ENCODE measurements at places on chromosomes 6 and 20.

GRCh38 chr6:42257063-42257462 lies 39.4 kb upstream of the MRPS10 start:
- DNase-seq = no peak

DNA sequence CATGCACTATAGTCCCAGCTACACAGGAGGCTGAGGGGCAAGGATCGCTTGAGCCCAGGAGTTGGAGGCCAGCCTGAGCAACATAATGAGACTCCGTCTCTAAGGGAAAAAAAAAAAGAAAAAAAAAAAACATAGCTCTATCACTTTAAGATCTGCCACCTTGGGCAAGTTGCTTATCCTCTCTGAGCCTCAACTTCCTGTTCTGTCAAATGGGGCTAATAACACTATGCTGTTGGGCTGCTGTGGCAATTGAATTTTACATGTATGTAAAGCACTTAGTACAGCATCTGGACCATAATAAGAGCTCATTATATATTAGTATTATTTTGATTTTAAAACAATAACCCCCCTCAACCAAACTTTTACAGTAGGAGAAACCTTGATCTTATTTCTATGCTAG lies 141.5 kb downstream of the ATXN1 start:
- no peak for DNase-seq

- no peak for DNase-seq
Observed at GRCh38 chr20:60046011-60046413, 87.8 kb downstream of the CDH26 start.

GRCh38 chr6:15460110-15460727 lies 202.6 kb downstream of the DTNBP1 start:
- peak; percentile 44 for DNase-seq

GRCh38 chr6:5999688-6000608 lies 6.8 kb downstream of the NRN1 start:
- no peak for DNase-seq

- DNase-seq = no peak
Observed at GRCh38 chr20:45873409-45874103, 7.5 kb upstream of the ZSWIM1 start.

DNA sequence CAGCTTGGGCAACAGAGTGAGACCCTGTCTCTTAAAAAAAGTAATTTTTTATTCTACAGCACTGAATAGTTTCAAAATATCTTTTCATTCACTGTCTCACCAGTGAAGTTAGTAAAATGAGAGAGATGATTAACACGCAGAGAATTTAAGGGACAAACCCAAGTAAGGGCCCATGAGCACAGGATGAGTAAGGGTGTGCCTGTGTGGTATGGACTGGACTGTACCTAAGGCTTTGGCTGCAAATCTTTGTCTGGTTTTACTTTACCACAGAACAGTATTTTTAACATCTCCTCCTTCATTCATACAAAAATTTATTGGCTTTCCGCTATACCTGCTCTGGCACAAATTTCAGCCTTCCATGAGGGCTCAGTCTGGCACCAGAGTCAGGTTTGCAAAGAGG lies 433.3 kb downstream of the UTRN start:
- no peak for DNase-seq

DNA sequence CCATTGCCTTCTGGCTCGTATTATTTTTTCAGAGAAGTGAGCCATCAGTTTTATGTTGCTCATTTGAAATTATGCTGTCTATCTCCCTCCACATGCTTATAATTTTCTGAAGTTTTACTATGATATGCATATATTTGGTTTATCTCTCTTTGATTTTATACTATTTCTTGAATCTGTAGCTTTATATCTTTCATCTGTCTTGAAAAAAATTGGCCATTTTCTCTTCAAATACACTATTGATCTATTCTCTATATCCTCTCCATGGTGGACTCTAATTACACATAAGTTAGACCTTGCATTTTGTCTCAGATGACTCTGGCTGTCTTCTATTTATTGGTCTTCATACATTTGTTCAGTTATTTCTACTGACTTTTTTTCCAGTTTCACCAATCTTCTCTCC lies 13.7 kb upstream of the COL19A1 start:
- no peak for DNase-seq

- peak; percentile 77 for DNase-seq
Observed at GRCh38 chr20:24986436-24987015, 6.0 kb downstream of the APMAP start.

DNA sequence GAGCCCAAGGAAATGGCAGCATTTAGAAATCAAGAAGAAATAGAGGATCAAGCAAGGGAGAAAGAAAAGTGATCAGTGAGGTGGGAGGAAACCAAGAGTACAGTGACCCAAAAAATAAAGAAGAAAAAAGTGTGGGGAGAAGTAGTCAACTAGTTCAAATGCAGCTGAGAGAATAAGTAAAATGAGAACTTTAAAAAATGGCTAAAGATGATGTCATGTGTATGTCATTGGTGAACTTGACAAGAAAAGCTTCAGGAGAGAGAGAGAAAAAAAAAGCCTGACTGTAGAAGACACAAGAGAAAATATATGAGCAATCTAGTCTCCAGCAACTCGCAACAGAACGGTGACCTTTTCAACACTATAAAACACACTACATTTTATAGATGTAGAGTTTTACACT lies 6.3 kb downstream of the GPR6 start:
- DNase-seq = no peak

- DNase-seq = no peak
Observed at GRCh38 chr6:114334237-114334636, 8.6 kb downstream of the HS3ST5 start.

DNA sequence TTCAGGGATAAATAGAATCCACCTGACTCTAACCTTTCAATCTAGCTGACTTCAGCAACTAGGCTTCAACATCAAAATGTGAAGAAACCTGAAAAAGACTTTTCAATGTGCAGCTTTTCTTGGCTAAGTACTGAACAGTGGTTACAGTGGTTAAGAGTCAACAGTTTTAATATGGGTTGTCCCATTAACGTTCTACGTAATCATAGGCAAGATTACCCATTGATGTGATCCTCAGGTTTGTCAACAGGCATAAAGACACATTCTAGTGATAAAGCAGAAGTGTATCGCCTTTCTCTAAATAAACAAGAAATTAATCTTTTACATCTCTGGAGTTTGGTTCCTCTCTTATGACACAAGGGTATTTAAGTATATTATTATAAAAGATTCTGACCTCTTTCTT lies 154.1 kb upstream of the RUNX2 start:
- DNase-seq = no peak

DNA sequence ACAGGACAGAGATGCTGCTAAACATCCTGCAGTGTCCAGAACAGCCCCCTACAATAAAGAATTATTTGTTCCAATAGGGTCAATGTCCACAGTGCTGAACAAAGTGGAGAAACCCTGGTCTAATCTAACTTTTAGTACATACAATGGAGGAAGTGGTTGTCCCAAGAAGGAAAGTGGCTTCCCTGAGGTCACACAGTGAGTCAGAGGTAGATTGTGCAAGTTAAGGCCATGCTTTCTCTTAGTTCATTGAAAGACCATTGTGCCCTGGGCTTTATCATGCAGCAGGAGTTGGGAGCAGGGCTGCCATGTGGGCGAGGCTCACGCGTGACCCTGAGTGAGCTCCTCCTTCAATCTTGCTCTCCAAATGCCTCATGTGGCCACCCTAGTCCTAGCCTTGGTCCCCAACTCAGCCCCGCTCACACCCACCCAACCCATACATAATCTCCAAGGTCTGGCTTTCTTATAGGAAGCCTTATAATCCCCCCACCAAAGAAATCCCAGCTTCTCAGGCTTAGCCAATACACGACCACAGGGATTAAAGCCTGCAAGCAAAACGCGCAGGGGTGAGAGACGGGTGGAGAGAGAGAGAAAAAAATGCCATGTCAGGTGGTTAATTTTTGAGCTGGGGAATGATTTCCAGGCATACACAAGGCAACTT lies 19.9 kb downstream of the SLC13A3 start:
- DNase-seq = no peak

DNA sequence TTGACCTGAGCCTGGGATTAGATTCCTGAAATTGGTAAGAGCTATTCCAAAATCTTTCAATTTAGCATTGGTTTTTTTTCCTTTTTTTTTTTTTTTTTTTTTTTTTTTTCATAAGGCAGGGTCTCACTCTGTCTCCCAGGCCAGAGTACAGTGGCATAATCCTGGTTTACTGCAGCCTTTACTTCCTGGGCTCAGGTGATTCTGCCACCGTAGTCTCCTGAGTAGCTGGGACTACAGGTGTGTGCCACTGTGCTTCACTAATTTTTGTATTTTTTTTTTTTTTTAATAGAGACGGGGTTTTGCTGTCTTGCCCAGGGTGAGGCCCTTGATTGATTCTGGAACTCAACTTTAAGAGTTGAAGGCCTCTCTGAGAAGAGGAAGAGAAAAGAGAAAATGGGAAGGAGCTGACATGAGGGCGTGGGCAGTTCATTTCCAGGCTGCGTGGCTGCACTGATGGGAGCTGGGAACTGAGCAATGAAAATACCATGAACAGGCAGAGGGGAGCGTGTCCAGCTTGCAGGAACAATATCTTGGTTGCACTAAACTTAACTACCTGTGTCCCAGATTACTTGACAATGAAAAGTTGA lies 24.6 kb downstream of the KDM1B start:
- DNase-seq = no peak

DNA sequence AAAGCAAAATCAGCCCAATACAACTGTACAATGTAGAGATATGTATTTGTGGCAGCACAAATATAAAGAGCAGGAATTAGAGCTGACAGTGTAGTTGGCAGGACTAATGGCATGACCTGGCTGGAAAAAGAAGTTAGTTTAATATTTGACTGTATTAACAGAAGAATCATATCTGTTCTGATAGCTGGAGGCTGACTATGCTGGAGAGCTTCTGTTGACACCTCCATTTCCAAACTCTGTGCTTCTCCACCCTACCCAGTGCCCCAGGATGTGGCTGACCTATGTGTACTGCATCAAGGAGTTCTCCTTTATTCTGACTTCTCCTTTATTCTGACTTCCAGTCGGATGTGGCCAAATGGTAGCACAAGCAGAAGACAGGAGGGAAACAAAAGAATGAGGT lies 299.3 kb downstream of the PKHD1 start:
- no peak for DNase-seq

GRCh38 chr20:44615169-44615791 lies 32.9 kb downstream of the PKIG start:
- no peak for DNase-seq

- DNase-seq = no peak
Observed at GRCh38 chr6:168098431-168098861, 19.4 kb upstream of the FRMD1 start.

- no peak for DNase-seq
Observed at GRCh38 chr20:4854561-4854901, 132.8 kb downstream of the PRND start.

- DNase-seq = no peak
Observed at GRCh38 chr6:20706238-20706938, 172.1 kb downstream of the CDKAL1 start.

DNA sequence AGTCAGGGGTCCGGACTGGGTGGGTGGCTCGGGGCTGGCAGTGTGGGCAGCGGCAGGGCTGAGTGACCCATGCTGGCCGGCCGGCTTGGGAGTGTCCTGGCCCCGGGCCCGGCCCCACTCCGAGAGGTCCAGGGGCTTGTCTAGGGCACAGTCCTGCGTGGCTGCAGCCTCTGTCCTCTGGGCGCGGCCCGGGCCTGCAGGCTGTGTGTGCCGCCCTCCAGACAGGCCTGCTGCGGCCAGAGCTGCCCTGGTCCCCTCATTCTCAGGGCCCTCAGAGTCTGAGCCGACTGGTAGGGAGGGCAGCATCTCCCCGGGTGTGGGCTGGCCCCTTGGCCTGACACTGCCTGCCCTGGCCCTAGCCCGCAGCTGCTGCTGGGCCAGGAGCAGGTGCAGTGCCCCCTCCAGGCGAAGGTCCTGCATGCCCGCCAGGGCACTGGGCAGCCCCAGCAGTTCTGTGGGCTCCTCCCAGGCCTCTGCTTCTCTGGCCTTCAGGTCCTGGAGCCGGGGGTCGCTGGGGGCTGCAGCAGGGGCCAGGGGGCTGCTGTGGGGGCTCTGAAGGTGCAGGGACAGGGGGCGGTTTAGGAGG lies 6.9 kb upstream of the CABLES2 start:
- no peak for DNase-seq

DNA sequence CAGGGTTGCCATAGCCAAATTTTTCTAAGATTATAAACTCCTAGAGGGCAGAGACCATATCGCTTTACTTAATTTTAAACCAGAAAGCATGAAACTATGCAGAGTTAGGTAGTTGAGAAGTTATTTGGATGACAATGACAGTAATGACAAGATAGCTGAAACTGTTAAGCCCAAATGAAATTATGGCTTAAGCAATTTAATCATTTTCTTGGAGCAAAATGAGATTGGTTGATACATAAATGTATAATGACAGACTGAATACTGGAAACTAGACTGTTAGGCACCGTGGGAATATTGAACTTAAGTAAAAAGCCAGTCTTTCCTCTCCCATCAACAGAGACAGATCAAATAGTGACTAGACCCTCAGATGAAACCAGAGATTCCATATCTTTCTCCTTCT lies 670.3 kb upstream of the NRSN1 start:
- DNase-seq = no peak

DNA sequence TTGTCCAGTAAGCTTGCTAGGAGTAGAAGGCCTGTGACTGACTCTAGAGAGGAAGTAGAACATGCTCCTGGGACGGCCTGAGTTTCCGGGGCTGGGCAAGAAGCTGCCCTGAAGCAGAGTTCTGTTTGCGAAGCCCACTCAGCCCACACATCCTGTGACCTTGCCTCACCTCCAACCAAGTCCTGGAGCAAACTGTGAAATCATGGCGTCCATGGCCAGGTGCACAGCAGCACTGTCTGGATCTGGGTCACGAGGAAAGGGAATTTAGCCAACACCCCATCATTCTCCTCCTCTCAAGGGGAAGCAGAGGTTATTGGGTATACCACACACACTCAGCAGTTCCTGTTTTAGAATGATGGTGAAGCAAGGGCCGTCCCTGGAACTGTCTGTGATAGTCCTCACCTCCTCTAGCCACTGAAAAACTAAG lies 87.5 kb downstream of the CRYBG1 start:
- DNase-seq = no peak

GRCh38 chr6:15062516-15063252 lies 183.2 kb upstream of the JARID2 start:
- DNase-seq = no peak

DNA sequence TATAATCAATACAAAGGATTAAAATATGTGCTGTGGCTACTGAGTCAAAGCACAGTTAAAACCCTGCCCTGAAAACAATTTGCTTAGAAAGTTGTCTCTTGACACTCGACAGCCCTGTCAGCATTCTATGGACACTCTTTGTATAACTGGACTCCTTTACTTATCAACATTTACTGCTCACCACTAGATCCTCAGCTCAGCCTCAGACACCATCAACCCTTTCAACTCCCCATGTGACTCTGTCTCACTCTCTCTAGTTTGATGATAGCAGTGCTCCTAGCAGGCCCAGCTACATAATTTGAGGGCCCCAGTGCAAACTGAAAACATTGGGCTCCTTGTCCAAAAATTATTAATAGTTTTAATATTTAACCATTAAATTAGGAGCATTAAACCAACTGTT lies 181.8 kb downstream of the TENT5A start:
- DNase-seq = no peak
